Activated CD4-positive, alpha-beta T cell treated with anti-CD3 and anti-CD28 coated beads, Interleukin-2, amount 50 U/mL, for 24 hours (primary cell): ENCODE measurements at places on chromosomes 2 and 18.

GRCh38 chr2:26873286-26873983 lies 25.5 kb downstream of the DPYSL5 start:
- no peak for DNase-seq

- DNase-seq: no peak
These were observed 191.0 kb downstream of the ZEB2 start for GRCh38 chr2:144328938-144329337.

- DNase-seq: no peak
These were observed 1.5 kb upstream of the SLC30A3 start for GRCh38 chr2:27264253-27264752.

GRCh38 chr18:23884681-23885375 lies 129.7 kb upstream of the TTC39C start:
- DNase-seq: no peak

DNA sequence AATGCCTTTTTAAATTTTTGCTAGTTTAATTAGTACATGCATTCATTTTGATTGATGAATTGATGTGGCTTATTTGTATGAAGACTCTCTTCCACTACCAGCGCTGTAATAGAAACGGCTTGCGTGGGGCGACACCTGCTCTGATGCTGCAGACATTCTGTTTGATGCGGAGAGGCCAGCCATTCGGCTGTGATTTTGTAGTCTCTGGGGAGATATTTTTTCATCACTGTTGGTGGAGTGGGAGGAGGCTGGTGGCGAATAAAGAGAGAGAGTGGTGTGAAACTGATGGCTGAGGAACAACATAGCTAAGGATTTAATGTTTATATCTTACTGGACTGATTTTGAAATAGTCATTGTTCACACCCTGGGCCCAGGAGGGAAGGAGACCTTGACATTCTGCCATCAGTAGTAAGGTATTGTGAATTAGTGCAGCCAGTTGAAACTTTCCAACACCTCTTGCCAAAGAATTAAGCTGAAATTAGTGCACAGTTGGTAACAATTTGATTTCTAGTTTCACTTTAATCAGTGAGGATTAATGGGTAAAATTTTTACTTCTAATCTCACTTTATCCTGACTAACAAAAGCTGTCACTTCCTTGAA lies 224.1 kb downstream of the MTX2 start:
- DNase-seq: no peak

DNA sequence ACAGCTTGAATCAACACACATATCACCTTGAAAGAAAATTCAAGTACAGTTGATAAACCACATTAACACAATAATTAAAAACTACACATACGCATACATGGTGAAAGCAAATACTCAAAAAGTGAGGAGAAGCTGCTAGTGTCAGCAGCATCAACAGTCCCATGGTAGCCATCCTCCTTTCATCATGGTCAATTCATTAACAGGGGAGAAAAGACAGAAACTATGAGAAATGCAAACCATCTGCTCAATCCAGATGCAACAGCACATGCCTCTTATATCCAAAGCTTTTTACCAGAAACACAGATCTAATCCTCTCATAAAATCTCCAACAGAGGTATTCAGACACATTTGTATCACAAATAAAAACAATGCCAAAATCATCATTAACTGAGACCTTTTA lies 81.9 kb upstream of the CHRNA1 start:
- no peak for DNase-seq

DNA sequence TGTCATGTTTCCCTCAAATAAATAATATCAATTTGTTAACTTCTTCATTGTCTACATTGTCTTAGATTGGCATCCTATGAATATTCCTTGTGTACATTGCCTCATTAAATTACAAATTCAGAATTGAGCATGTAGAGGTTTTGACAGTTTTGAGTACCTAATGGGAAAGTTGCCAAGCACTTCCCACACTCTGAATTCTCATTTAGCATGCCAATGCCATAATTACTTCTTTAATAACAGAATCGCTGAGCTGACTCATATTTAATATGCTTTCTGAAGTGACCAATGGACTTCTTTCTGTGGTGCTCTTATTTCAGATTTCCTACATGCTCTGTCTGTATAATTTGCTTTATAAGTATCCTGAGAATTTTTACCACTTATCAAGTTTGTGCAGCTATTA lies 114.4 kb upstream of the NOL4 start:
- DNase-seq: no peak

GRCh38 chr2:6337472-6337820 lies 528.3 kb downstream of the CMPK2 start:
- no peak for DNase-seq

DNA sequence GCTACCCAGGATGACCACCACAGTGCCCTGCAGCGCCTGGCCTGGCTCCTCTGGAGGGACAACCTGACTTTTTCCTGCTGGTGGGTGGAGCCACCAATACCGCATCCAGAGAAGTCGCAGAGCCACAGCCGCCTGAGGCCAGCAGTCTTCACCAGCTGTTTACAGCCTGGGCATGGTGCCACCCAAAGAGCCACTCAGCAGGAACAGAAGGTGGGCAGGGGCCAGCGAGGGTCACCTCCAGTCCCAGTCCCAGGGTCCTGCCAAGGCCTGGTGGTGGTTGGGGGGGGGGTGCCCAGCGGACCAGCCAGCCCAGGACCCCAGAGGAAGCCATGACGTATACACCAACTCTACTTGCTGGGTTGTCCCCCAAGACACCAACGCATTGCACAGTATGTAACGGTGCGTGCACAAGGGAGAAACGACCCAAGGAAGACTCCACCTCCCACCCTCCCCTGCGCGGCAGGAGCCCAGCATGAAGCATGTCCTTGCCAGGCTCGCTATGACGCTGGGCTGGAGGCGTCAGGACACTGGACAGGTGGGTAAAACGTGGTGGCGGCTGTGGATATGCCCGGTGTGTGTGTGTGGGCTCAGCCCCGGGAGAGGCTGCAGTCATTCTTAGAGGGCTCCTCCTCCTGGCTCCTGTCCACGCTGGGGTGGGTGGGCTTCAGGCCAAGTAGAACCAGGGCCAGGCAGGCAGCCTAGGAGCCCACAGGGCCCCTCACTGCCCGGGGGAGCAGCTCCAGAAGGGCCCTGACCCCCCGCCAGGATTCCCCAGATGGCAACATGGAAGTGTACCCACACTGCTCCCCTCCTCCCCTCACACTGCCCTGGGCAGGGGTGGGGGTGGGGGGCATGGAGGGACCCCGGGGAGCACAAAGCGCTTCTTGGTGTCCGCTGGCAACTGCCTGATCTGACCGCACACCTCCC lies 49.3 kb downstream of the HS6ST1 start:
- DNase-seq: no peak
